ENCODE measurements at places on chromosomes 7 and 10.

DNA sequence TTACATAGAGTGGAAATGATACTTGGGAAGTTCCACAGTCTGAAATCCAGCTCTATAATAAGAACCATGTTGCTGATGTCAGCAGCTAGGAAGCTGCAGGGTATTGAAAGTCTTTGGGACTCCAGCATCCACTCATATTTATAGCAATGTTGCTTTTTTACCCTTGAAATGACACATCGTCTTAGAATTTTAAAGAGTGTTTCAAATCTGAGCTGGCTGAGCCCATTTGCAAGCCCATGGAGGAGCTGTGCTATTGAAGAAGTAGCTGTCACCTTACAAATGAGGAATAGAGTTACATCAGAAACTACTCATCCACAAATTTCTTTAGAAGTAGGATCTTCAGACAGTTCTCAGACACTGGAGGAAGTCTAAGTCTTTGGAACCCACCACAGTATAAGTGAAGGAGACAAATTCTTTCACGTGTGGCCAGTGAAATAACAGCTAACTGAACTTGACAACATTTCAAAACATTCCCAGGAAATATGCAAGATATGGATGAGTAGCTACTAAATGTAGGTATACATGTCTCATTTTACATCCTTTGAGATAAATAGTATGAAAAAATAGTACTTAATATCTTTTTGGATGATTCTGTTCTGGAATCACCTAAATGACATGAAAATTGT is 203.6 kb downstream of the ZNF365 start:
- peak; percentile 25 for DNase-seq

DNA sequence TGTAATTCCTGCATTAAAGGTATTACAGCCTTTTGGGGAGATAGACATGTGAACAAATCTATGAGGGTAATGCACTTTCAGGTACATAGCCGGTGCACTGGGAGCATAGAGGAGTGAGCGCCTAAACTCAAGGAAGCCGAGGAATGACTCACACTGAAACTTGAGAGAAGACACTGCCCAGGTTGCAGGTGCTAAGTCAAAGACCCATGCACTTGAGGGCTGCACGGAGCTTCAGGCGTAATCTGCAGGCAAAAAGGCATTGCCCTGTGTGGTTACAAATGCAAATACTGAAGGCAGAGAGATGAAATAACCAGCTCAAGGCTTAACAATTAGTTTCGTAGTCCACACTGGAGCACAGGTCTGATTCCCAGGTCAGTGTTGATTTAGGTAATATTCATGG is 51.0 kb upstream of the OSBPL3 start:
- DNase-seq, result no peak

GRCh38 chr7:84970670-84971069 is 216.2 kb downstream of the SEMA3D start:
- DNase-seq, result no peak

GRCh38 chr10:127612-128432 is 7.4 kb upstream of the ZMYND11 start:
- DNase-seq, result no peak

GRCh38 chr10:101182936-101183335 is 46.3 kb downstream of the LBX1 start:
- DNase-seq, result no peak

DNA sequence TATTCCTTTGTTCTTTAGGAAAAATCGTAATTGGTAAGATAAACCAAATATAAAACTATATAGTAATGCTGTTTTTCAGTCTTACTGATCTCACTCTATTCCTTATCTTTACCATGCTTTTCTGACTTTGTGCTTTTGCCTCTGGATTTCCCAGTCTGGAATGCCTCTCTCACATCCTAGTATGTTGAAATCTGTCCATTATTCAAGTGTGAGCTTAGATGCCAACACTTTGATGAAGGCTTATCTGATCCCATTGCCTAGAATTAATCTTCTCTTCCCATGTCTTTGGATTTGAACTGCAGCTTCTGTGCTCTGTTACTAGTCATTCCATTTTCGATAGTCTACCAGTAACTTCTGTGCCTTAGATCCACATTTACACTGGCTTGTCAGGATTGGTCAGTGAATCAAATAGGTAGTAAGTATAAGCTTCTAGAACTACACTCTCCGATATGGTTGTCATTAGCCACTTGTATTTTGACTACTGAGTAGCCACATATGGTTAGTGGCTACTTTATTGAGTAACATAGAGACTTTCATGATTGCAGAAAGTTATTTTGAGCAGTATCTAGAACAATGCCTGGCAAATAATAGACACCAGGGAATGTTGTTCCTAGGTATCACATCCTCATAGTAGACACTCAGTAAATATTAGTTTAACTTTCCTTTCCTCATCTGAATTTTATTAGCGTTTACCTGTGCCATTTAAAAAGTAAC is 92.9 kb downstream of the BMPR1A start:
- no peak for DNase-seq

DNA sequence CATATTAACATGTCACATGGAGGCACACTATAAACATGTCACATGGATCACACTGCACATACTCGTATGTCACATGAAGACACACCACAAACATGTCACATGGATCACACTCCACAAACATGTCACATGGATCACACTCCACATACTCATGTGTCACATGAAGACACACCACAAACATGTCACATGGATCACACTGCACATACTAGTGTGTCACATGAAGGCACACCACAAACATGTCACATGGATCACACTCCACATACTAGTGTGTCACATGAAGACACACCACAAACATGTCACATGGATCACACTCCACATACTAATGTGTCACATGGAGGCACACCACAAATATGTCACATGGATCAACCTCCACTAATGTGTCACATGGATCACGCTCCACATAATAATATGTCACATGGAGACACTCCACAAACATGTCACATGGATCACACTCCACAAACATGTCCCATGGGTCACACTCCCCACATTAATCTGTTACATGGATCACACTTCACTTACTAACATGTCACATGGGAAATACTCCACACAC is 195.6 kb upstream of the PFKP start:
- no peak for DNase-seq

DNA sequence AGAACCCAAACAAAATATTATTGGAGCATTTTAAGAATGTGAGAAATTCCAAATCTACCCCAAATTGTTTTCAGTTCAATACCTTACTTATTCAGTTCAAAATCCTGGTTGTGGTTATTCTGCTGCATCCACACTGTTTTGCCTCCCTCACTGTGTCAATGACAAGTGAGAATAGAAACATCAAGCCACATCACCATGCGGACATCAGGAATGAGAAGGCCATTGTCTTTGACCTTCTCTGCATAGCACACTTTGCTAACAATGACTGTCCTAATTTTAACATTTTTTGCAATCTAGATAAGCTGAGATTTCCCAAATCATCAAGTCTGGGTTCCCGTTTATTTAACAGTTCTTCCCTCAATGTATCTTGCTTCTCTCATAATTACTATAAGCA is 93.7 kb downstream of the ELAPOR2 start:
- no peak for DNase-seq

GRCh38 chr10:35130663-35131062 is 4.0 kb downstream of the CREM start:
- DNase-seq, result no peak

GRCh38 chr7:135744938-135745702 is 3.5 kb downstream of the FAM180A start:
- peak; percentile 82 for DNase-seq

- DNase-seq, result no peak
Measured at GRCh38 chr7:114741911-114742310, 180.0 kb upstream of the MDFIC start.

GRCh38 chr10:70544431-70545340 is 57.9 kb downstream of the PRF1 start:
- DNase-seq, result no peak

GRCh38 chr10:103153302-103154197 is 39.5 kb downstream of the NT5C2 start:
- no peak for DNase-seq

- no peak for DNase-seq
Measured at GRCh38 chr10:11715815-11716494, 26.2 kb upstream of the ECHDC3 start.

DNA sequence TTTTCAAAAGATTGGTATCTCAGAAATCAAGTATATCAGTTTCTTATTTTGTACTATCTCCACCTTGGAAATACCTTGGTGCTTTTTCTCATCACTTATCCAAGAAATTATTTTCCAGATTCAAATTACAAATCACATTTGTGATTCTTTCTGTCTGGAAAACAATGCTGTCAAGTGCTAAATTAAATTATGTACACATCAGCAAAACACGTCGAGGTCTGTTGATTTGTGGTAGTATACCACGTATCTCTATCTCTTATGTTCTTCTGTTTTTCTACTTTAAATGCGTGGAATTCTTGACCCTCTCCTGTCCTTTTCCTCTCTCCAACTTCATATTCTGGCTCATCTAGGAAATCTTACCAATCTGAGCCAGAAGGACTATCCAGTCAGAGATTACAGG is 214.5 kb downstream of the PTN start:
- no peak for DNase-seq

DNA sequence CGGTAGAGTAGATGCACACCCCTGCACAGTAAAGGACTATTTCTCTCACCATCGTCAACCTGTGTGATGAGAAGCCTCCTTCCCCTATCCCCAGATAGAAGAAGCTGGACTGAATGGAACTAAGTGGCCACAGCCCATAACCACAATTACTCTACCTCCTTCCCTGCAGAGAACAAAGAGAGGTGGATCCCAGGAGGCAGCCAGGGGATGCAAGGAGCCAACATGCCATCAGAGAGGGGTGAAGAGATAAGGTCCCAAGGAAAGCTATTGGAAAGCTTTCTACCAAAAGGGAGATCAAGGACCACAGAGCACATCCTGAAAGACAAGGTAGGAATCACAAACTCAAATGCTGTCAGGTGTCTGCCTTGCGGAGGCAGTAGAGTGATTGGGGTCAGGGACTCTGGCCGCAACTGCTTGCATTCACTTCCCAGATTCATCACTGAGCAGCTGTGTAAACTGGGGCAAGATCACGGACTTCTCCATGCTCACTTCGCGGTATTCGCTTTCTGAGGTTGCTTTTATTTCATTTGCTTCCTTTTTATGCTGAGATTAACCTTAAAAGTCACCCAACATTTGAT is 81.6 kb upstream of the MYO3A start:
- DNase-seq, result no peak

DNA sequence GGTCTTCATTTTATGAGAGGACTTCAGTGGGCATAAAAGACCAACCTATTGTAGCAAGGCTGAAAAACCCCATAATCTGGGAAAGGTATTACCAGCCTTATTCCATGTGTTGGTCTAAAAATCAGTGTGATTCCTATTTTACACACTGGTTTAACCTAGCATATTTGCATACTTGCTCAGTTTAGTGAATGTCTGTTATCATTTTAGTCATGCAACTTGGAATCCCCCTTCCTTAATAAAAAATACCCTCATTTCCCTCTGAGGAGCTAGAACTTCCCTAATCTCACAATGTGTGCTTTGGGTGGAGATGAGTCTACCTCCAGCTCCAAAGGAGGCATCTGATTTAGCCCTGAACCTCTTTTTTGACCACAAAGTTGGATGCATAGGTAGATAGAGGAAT is 312.8 kb upstream of the SORCS1 start:
- DNase-seq, result no peak

DNA sequence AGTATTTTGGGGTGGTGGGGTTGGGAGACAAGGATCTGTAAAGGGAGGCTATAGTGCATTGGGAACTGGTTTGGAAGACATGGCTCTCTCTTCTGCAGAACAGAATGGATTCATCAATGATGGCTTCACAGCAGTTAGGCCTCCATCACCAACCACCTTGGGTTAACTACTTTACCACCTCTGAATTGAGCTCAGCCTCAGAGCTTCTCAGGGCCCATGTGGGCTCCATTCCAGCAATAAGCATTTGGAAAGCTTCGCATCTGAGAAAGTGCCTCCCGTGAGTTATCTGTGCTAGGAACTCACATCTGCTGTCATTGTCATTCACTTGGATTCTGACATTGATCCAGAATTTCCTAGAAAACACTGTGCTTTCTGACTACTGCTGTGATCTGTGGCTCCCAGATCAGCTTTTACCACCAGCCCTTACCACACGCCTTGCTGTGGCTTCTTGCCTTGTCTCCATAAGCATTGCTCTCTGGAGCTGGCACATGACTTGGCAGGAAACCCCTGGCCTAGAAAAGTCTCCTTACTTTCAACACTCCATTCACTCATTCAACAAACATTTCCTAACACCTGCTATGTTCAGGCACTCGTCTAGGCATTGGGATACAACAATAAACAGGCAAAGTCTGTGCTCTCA is 70.7 kb upstream of the ADO start:
- DNase-seq, result no peak

DNA sequence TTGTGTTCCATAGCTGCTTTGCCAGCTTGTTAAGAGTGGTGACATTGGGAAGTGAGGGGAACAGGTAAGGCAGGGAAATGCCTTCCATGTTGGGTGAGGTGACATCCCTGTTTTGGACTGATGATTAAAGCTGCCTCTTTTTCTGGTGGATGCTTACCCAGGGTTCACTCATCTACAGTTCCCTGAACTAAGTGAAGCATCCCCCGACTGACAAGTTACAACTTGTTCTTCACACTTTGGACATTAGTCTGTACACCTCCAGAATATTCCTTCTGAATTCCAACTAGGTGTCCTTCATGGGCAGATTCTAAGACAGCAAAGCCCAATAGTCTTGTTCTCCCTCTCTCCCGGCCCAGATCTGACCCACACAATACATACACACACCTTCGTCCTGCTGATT is 63.4 kb downstream of the HDAC9 start:
- no peak for DNase-seq

DNA sequence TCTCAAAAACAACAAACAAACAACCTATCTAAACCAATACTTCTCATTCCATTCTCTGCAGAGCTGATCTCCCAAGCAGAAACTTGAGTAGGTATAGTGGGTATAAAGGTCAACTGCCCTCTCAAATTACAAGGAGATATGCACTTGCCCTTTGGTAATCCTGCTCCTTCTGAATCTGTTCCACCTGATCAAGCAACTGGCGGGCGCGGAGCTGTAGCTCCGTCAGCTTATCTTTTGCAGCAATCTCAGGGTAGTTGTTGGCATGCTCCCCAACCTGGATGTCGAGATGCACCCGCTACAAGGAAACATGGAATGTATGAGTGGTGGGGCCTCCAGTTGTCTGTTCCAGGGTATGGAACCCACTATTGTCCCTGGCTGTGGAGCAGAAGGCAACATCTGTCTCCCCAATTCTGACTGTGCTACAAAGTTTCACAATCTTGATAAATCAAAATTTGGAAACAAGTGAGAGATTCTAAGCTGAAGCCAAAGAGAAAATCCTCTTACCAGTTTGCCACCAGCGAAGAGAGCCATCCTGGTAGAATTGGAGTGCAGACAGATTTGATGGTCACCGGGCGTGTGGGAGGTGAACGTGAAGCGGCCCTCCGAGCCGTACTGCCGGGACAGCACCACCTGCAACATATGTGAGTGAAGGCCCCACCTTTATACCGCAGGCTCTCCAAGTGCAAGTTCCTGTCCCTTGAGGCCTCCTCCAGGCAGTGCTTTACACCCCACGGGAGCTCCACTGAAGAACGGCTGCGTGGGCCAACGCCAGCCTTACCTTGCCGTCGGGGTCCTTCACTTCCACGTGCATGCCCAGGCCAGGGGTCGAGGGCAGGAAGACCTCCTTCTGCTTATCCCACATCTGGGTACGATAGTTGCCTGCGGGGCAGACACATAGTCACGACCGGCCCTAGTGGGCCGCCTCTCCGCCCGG is 819 bp downstream of the TMED4 start:
- DNase-seq, result no peak
